ENCODE measurements at places on chromosomes 16 and 17.

DNA sequence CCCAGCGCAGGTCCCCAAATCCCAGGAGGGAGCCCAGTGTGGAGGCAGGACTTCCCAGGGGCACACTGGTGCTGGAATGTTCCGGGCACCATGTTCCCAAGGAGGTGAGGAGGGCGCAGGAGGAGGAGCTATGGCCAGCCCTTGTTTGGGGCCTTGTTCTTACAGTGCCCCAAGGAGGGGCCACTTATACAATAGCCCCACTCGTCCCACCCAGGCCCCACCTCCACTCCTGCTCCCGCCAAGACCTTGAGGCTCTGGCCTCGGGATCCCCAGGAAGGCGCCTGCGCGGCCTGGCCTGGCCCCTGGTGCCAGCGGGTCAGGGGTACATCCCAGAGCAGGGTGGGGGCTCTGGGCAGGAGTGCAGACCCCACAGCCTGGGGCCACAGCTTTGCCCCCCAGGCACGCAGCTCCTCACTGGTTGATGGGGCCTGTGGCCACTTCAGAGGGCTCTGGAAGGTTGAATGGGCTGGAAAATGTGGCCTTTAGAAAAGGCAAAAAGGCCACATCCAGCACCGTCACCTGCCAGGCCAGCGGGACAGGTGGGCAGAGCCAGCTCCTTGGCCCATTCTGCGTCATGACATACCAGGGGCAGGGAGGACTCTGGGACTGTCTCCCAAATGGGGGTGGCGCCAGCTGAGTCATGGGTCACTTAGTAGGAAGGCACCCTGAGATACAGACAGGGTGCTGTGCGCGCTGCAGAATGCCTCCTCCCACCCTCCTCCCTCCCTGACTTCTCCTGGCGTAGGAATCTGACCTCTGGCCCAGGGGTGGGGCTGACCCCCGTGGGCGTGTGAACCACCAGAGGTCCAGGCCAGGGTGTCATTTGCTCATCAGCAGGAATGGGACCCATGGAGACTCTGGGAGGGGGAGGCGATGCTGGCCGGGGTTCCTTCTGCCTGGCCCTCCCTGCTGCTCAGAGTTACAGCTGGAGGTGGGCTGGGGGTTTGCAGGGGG is 32.3 kb upstream of the PVALEF start:
- no peak for DNase-seq

DNA sequence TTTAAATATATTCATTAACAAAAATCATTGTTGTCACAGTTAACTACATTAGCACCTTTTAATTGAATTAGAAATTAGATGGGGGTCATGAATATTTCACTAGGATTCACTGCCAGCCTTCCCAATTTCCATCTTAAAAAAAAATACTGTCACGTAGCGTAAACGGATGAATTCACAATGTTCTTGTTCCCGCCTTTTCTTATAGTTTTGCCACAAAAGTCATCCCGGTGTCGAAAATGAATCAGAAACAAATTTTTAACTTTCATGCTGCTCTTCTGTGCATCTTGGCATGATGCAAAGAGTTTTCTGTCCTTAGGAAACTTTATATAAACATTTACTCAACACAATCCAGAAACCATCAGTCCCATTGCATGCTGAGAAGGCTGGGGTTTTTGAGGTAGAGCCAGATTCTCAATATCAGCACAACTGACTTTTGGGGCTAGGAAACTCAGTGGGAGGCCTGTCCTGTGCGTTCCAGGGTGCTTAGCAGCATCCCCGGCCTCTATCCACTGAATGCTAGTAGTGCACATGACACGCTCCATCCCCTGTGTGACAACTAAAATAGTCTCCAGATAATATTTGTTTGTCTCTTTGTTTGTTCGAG is 252.9 kb upstream of the XYLT1 start:
- no peak for DNase-seq

- no peak for DNase-seq
Measured at GRCh38 chr17:81994593-81995462, 17.4 kb downstream of the ASPSCR1 start.

- DNase-seq = no peak
Measured at GRCh38 chr17:21113716-21114115, 13.0 kb upstream of the DHRS7B start.

DNA sequence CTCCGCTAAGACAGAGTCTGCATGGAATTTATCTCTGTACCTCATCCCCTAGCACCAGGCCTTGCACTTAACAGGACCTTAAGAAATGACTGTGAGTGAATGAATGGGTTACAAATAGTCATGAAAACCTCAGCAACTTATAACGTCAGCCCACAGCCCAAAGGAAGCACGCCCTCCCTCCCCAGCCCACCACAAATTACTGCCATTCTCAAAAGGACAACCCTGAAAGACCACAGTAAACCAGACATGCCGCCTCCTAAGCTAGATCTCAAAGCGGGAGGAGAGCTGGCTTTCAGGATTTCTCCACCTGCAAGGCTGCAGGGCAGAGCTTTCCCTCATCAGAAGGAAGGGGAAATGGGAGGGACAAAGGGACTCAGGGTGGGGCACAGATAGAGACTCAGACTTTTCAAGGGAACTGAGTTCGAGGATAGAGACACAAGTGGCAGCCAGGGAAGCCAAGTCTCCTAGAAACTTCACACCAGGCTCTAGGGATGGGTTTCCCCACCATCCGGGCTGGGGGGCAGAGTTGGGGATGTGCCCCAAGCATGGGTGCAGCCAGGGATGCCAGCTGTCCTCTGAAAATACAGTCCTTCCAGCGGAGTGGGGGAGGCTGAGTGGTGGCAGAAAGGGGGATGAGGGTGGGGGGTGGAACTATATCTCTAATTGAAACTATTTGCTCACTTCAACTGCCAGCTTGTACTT is 56.7 kb downstream of the PLXDC1 start:
- DNase-seq = no peak

All from aorta (tissue), 5 donors.